ENCODE measurements at places on chromosomes 1 and 21. TPM values are rescaled to one million over a fixed set of nuclear protein-coding genes. Genes with fewer than 3 reads are reported as not detected.
A peak's percentile ranks its signal among the peaks of the same experiment; 100 is the strongest.

- H3K4me1 ChIP-seq: no peaks in the 10 kb centered on the region
- H3K27ac ChIP-seq: no peak overlapping the region
- no peaks in the 10 kb centered on the region for H3K27me3 ChIP-seq
- no peaks in the 10 kb centered on the region for H3K36me3 ChIP-seq
- H3K4me3 ChIP-seq: no peak overlapping the region
Observed at GRCh38 chr1:17621691-17622090, 82.2 kb downstream of the ARHGEF10L start.

DNA sequence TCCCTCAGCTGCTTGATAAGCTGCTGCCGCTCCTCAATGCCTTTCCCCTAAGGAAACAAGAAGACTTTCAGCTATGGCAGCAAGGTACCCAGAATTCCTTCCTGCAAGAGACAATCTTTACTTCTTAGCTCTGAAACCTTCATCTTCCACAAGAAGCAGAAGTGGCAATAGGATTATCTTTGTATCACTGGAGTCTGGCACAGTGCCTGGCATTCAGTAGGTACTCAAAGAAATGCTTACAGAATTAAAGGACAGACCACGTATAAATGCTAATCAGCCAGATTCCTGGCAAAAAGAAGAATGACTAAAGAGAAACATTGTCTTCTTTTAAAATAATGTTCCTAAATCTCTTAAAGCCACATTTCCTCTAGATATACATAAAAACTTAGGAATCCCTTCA lies 43.7 kb downstream of the SLC27A3 start:
- DNase-seq: no peak
- no peaks in the 10 kb centered on the region for H3K4me1 ChIP-seq
- H3K27ac ChIP-seq: no peak overlapping the region
- H3K27me3 ChIP-seq: no peaks in the 10 kb centered on the region
- no peak overlapping the region for H3K4me3 ChIP-seq
- H3K36me3 ChIP-seq: peaks cover 51% of the 10 kb centered on the region

GRCh38 chr1:212301580-212301979 lies 16.4 kb downstream of the PPP2R5A start:
- peak overlapping the region; percentile 1 for H3K27ac ChIP-seq
- no peaks in the 10 kb centered on the region for H3K27me3 ChIP-seq
- H3K4me3 ChIP-seq: no peak overlapping the region
- no peaks in the 10 kb centered on the region for H3K4me1 ChIP-seq

- H3K27me3 ChIP-seq: no peaks in the 10 kb centered on the region
- no peaks in the 10 kb centered on the region for H3K36me3 ChIP-seq
- H3K4me3 ChIP-seq: no peak overlapping the region
- H3K4me1 ChIP-seq: peaks cover 15% of the 10 kb centered on the region
- DNase-seq: no peak
- H3K27ac ChIP-seq: no peak overlapping the region
Observed at GRCh38 chr1:6815726-6816125, 30.5 kb downstream of the CAMTA1 start.

DNA sequence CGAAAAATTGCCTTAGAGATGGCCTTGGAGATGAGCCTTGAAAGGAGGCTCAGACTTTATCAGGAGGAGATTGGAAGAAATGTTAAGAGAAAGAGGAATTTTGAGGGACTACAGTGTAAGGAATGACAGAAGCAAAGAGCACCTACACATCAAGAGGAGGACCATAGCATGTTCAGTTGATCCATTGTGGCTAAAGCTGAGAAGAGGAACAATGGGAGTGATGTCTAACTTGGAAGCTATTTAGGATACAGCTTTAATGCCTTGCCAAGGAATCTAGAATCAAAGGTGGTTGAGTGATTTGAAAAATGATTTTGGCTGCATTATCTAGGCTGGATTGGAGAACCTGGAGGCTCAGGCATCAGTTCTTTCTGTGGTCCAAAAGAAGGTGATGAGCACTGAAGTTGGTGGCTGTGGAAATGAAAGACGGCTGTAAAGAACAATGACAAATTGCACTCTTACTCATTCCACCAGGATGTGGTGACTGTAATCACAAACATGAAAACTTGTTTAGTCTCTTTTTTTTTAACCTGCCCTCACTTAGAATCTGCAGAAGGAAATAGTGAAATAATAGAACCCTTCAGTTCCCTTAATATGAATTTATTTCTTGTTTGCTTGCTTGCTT lies 11.3 kb downstream of the FAM20B start:
- no peaks in the 10 kb centered on the region for H3K27me3 ChIP-seq
- DNase-seq: no peak
- H3K27ac ChIP-seq: no peak overlapping the region
- H3K4me1 ChIP-seq: peaks cover 52% of the 10 kb centered on the region
- H3K4me3 ChIP-seq: no peak overlapping the region

- no peak overlapping the region for H3K27ac ChIP-seq
- no peaks in the 10 kb centered on the region for H3K27me3 ChIP-seq
Observed at GRCh38 chr21:38853421-38853919, 47.7 kb downstream of the ETS2 start.

GRCh38 chr1:20429296-20429695 lies 56.7 kb downstream of the CAMK2N1 start:
- no peaks in the 10 kb centered on the region for H3K4me1 ChIP-seq
- H3K4me3 ChIP-seq: no peak overlapping the region
- no peaks in the 10 kb centered on the region for H3K27me3 ChIP-seq
- no peak overlapping the region for H3K27ac ChIP-seq

GRCh38 chr1:240999826-241000225 lies 357.2 kb downstream of the RGS7 start:
- no peaks in the 10 kb centered on the region for H3K4me1 ChIP-seq
- no peak overlapping the region for H3K4me3 ChIP-seq
- H3K27ac ChIP-seq: no peak overlapping the region
- DNase-seq: no peak
- H3K36me3 ChIP-seq: no peaks in the 10 kb centered on the region

- H3K27me3 ChIP-seq: no peaks in the 10 kb centered on the region
- H3K36me3 ChIP-seq: no peaks in the 10 kb centered on the region
- no peak overlapping the region for H3K4me3 ChIP-seq
- H3K27ac ChIP-seq: no peak overlapping the region
Observed at GRCh38 chr1:36636206-36636605, 153.5 kb upstream of the CSF3R start.

FAM110D gene
- polyA plus RNA-seq: 1.9 TPM

LCE1C gene
- polyA plus RNA-seq: not detected

SCNM1 gene
- 38.3 TPM for polyA plus RNA-seq

ITGB2 gene
- 7.7 TPM for polyA plus RNA-seq
